ENCODE measurements at places on chromosomes 1 and 21.

DNA sequence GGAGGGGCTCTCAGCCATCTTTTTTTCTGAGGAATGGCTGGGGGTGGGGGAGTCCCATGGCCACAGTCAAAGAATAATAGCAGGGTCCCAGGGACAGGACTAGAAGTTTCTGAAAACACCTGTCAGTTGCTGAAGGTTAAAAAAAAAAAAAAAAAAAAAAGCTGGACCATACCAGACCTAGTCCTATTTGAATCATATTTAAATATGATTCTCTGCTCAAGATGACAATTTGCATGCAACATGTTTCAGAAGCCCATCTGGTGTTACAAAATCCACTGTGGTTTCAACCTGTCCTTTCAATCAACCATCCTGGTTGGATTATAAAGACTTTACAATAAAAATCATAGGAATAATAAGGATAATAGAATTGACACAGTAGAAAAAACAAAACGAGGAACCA lies 153.7 kb downstream of the TENT5C start:
- no peak for DNase-seq

DNA sequence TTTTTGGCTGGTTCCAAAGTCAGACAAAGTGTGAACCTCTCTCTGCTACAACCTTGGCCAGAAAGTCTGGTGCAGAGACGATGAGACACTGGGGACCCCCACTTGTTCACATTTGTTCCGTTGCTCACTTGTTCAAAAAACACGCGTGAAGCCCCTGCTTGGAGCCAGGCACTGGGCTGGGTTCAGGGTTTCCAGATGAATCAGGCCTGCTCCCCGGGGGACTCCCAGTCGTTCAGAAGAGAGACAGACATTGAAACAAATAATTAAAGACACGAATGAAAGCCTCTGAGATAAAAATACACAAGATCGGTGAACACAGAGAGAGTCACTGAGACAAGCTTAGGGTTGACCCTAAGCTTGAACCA lies 101.5 kb upstream of the RUNX3 start:
- no peak for DNase-seq

DNA sequence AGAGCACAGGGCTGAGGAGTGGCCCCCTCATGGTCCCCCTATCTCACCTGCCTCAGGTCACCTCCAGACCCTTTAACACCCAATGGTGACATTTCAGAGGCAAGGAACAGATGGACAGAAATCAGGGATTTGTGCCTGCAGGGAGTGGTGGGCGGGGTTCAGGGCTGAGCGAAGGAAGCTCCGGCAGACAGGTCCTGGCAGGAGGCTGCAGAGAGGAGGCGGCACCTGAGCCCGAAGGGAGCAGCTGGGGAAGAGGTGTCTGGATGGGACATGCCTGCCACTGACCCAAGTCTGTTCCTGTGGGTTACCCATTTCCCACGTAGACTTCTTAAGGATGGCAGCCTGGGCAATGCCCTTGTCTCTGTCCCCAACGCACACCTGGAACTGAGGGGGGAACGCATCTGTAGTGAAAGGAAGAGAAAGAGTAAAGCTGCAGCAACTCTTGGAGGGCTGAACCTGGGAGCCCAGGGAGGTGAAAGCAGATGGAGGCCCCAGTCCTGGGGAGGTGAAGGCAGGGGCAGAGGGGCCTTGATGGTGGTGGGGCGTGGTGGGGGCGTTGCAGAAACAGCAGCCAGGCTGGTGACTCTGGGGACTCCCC lies 61.6 kb upstream of the ADARB1 start:
- no peak for DNase-seq

GRCh38 chr1:243890576-243890975 lies 40.5 kb upstream of the AKT3 start:
- DNase-seq, result no peak

DNA sequence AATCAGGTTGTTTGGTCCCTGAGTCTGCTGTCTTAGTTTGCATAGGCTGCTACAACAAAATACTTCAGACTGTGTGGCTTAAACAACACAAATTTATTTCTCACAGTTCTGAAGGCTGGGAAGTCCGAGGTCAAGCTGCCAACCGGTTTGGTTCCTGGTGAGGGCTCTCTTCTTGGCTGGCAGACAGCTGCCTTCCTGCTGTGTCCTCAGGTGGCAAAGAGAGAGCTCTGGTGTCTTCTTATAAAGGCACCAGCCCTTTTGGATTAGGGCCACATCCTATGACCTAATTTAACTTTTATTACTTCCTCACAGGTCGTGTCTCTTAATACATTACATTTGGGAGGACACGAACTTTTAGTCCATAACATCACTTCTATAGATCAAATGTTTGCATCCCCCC lies 89.6 kb upstream of the CD34 start:
- no peak for DNase-seq

- DNase-seq, result no peak
These were observed 23.4 kb downstream of the SLAMF6 start for GRCh38 chr1:160499631-160500030.

DNA sequence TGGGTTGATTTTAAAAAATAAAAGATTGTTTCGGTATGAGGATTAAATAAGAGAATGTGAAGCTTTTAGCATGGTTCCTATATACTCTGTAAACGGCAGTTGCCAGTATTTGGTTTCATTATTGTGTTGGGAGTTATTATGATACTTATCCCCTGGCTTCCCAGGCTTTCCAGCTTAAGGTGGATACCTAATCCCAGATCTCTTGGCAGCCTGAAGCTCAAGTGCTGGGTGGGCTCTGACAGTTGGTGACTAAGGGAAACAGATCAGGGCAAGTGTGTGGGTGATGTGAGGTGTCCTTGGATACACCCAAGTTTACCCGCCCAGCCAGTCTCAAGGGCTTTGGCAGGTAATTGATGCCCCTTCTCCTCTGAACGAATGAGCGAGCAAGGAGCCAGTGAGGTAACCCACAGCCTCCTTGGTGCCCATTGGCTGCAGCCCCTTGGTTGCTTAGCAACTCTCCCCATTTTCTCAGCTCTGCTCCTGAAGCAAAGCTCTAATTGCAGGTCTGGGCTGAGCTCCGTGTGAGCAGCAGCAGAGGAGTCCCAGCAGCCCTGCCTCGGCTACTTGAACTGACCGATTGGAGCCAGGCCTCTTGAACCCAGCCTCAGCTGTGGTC lies 6.1 kb downstream of the IPO13 start:
- DNase-seq, result no peak

GRCh38 chr1:182065126-182065845 lies 3.8 kb upstream of the ZNF648 start:
- no peak for DNase-seq

GRCh38 chr1:27520651-27521050 lies 30.7 kb upstream of the WASF2 start:
- no peak for DNase-seq

DNA sequence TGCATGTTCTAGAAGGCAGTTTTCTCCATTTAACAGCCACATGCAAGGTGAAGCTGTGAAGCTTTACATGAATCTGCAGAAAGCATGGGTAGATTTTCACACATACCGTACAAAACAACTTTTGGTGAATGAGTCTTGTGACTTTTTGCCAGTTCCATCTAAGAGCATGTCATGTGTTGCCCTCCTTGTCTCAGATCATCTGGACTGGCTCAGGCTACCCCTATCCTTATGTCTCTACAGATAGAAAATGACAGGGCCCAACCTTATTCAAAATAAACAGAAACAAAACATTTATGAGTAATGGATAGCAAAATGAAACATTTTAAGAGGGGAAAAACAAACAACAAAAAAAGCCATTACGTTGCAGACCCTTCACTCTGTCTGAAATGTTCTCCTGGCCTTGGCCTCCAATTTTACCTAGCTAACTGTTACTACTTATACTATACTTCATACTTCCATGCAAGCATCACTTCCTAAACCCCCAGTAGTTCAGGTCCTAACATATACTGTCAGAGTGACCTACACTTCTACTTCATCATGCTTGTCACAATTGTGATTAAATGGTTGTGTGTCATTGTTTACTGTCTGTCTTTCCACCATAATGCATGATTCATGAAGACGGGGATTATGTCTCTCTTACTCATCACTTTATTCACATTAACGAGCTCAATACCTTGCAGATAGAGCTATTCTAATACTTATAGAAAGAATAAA lies 39.0 kb downstream of the LRRC8C start:
- peak; percentile 38 for DNase-seq

- no peak for DNase-seq
These were observed 60.1 kb downstream of the TMCO4 start for GRCh38 chr1:19739628-19740027.

DNA sequence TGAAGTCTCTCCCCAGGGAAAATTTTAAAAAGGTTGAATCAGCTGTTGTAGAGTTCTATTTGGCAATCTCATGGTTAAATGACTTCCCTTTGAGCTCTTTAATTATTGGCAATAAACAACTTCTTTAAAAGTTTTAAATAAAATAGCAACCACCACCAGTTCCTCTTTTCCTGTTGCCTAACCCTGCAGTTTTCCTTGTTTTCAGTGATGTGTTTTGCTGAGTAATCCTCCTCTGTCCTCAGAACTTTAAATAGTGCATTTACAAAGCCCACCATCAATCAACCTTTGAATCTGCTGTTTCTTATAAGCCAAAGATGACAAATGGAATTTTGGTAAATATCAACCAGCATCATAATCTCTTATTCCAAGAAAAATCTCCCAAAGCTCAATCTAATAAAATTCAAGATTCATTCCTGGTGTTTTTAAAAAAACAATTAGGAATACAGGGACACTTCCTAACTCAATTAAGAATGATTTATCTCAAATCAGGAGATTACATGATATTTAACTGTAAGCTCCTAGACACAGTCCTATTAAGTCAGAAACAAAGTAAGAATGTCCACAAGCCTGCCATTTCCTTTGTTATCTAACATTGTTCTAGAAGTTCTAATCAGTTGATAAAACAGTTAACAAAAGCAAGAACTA lies 14.8 kb downstream of the AVPR1B start:
- no peak for DNase-seq

GRCh38 chr1:92923664-92924063 lies 37.6 kb downstream of the DIPK1A start:
- DNase-seq, result no peak

GRCh38 chr1:245683676-245684075 lies 528.9 kb downstream of the KIF26B start:
- DNase-seq, result no peak

DNA sequence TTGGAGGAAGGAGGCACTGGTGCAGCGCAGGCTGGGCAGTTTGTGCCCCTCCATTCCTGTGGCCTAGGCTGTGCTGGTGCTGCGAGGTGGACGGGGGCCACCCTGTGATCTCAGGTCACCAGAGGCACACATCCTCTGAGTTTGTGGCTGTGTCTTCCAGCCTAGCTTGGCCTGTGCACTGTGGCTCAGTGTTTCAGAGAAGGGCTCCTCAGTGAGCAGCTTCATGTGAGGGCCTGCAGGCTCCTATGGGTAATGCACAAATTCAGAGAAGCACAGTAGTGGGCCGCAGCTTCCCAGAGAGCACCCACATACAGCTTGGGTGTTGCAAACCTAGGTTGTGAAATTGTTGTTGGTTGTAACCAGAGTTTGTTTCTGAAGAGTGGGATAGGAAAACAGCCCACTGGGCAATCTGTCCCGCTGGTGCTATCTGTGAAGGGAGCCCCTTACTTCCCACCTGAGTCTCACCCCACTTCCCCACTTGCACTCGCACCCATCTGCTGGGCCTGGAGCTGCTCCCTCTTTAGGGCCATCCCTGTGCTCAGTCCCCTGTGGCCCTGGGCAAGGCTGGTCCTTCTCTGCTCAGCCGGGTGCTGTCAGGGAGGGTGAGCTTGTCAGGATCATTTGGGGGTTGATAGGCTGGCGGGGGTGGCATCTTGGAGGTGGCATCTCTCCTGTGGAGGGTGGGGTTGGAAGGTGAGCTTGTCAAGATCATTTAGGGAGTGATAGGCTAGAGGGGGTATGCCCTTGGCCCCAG lies 30.2 kb downstream of the SNAP47 start:
- no peak for DNase-seq

DNA sequence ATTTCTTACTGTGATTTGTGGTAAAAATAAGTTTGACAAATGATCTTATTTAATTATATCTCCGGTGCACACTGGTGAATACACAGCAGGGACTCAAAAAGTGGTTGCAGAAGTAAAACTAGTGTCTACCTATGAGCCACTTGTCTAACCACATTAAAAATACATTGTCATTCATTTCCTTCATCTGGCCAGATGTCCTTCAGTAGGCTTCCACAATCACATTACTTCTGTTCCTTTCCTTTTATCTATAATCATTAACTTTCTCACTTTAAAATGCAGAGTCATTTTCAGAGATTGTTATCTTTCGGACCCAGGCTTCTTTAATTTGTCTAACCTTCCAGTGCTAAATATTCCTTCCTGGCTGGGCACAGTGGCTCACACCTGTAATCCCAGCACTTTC lies 3.0 kb downstream of the RBBP5 start:
- no peak for DNase-seq

- DNase-seq, result no peak
These were observed 12.6 kb upstream of the KLF18 start for GRCh38 chr1:44154049-44154448.

- DNase-seq, result no peak
These were observed 366.1 kb upstream of the PTBP2 start for GRCh38 chr1:96355521-96355920.

- peak; percentile 54 for DNase-seq
These were observed 13.3 kb downstream of the PLPPR5 start for GRCh38 chr1:98991127-98992012.

DNA sequence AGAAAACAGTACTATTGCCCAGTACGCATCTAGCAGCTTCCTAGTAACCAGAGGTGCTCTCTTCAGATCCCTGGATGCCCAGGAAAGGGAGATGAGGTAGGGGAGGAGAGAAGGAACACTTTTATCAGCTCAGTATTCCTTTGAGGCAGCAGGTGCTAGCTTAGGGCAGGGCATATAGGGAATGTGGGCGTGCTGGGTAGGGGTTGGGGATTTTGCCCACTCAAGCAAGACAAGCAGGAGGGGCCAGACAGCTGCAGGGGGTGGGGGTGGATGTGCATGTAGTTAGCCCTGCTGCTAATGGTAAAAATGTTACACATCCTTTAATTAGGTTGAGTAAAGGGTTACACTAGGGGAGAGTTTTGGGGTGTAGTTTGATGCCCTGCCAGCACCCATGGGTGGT lies 18.1 kb upstream of the AVPR1B start:
- no peak for DNase-seq

DNA sequence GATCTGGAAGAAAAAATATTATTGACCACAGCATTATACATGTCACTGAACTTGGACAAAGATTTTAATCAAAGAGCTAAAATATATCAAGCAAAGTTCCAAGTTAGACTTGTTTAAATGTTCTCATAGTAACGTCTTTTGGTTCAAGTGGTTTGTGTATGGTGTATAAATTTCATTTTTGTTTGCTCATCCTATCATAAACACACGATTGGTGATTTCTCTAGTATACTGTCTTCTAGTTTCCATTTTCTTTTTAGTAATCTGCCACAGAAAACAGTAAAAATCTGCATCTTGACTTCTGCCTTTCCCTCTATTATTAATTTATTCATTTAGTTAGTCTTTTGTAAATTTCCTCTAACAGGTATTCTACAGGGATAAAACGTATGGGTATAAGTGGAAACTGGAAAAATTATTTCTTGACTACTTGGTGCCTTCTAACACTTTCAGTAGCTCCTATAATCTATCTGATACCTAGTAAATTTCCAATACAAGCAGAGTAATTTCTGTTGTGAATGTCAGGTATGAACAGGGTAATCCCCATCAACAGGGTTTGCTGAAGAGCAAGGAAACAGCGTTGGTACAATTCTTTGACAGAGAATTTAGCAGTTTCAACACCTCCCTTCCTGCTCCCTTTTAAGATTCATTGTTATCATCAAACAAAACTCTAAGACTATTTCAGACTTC lies 268.0 kb downstream of the PTPRC start:
- DNase-seq, result no peak

GRCh38 chr1:88179943-88180342 lies 504.1 kb upstream of the PKN2 start:
- no peak for DNase-seq

All from keratinocyte (primary cell).